ENCODE measurements at places on chromosomes 5 and 9. TPM values are rescaled to one million over a fixed set of nuclear protein-coding genes. Genes with fewer than 3 reads are reported as not detected.

The HSD17B4 gene
- total RNA-seq: 57.2 TPM

DNA sequence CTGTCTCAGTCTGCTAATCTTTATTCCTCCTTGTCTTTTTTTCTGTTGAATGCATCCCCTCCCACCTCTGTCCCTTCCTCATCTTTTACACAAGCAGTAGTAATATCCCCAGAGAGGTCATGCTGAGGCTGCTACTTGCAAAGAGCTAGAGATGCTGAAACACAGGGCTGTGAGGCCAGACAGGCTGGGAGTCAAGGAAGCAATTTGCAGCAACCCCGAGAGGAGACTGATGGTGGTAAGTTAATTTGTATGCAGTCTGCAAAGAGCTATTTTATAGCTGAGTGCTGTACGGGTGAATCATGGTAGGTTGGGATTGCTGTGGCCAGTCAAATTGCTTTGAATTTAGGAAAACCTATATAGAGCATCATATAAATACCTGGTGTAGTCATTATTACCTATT, 90.2 kb upstream of the SLC24A2 start:
- no peaks in the 10 kb centered on the region for H3K36me3 ChIP-seq
- H3K4me1 ChIP-seq: peaks cover 4% of the 10 kb centered on the region
- DNase-seq: no peak
- no peak overlapping the region for H3K27ac ChIP-seq
- H3K27me3 ChIP-seq: peaks cover 9% of the 10 kb centered on the region

- no peak overlapping the region for H3K27ac ChIP-seq
- no peaks in the 10 kb centered on the region for H3K36me3 ChIP-seq
- no peaks in the 10 kb centered on the region for H3K27me3 ChIP-seq
Observed at GRCh38 chr5:141119250-141119649, 2.4 kb upstream of the PCDHB4 start.

DNA sequence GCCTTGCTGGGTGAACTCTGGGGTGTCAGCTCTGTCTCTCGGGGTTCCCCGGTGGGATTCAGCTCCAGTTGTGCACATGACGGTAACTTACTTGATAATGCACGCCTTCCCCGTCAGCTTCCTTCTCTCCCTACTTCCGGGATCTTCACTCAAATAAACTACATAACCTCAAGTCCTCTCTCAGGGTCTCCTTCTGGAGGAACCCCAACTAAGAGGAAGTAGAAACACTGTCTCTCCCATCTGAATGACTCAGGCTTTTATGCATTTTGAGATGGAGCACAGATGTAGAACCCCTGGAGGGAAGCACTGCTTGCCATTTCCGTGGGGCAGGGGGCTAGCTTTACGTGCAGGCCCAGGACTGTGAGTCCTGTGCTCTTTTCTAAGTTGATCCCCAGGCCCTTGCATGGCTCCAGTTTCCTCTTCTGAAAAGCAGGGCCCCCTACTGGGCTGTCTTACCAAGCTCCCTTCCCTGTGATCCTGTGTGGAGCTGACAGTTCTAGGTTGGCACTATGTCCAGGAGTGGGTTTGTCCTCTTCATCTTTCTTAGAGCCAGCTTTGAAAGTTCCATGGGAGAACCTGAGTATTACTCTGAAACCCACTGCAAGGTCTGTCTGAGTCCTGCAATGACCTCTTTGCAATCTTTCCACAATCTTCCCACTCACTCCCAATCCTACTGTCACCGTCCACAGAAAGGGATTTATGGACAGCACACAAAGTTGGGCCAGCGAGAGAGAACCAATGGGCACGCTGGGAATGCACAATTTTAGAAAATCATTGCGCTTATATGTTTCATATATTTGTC, 17.7 kb downstream of the S1PR3 start:
- H3K27ac ChIP-seq: no peak overlapping the region
- no peak overlapping the region for H3K4me3 ChIP-seq
- DNase-seq: no peak
- H3K36me3 ChIP-seq: no peaks in the 10 kb centered on the region

GRCh38 chr9:22148528-22148875, 139.4 kb upstream of the CDKN2B start:
- peaks cover 44% of the 10 kb centered on the region for H3K27me3 ChIP-seq
- no peaks in the 10 kb centered on the region for H3K36me3 ChIP-seq

The PPWD1 gene
- total RNA-seq: 50.0 TPM

DNA sequence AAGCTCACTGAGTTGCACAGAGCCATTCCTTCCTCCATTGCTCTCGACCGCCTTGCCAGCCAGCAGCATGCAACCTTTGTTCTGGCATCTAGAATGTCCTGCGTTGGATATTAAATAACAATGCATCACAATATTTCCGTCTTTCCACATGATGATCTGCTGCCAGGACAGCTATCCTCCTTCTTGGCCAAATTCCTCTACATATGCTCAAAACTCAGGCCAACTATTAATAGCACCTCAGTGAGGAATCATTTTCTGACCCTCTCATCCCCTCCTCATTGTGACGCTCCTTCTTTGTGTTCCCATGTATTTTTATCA, 128.6 kb downstream of the MYO10 start:
- H3K27me3 ChIP-seq: no peaks in the 10 kb centered on the region
- H3K27ac ChIP-seq: no peak overlapping the region
- DNase-seq: no peak
- H3K36me3 ChIP-seq: no peaks in the 10 kb centered on the region
- no peak overlapping the region for H3K4me3 ChIP-seq
- no peaks in the 10 kb centered on the region for H3K4me1 ChIP-seq

DNA sequence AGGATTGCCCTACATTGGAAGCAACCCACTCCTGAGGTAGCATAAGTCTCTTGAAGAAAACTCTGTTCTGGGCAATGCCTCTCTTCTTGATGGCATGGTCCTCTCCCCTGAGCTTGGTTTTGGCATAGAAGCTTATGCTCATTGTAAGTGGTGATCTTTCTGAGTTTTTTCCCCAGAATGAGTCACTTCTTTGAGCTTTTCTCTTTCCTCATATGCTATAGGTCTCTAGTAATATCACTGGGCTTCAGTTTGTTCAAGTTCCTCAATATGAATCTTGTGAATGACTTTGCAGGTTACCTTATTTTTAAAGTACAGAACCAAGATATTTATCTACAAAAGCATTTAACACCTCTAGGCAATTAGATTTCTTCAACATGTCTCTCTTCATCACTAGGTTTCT, 76.5 kb upstream of the ATG10 start:
- no peaks in the 10 kb centered on the region for H3K27me3 ChIP-seq
- no peak overlapping the region for H3K4me3 ChIP-seq
- no peak overlapping the region for H3K27ac ChIP-seq
- H3K36me3 ChIP-seq: peaks cover under 1% of the 10 kb centered on the region

DNA sequence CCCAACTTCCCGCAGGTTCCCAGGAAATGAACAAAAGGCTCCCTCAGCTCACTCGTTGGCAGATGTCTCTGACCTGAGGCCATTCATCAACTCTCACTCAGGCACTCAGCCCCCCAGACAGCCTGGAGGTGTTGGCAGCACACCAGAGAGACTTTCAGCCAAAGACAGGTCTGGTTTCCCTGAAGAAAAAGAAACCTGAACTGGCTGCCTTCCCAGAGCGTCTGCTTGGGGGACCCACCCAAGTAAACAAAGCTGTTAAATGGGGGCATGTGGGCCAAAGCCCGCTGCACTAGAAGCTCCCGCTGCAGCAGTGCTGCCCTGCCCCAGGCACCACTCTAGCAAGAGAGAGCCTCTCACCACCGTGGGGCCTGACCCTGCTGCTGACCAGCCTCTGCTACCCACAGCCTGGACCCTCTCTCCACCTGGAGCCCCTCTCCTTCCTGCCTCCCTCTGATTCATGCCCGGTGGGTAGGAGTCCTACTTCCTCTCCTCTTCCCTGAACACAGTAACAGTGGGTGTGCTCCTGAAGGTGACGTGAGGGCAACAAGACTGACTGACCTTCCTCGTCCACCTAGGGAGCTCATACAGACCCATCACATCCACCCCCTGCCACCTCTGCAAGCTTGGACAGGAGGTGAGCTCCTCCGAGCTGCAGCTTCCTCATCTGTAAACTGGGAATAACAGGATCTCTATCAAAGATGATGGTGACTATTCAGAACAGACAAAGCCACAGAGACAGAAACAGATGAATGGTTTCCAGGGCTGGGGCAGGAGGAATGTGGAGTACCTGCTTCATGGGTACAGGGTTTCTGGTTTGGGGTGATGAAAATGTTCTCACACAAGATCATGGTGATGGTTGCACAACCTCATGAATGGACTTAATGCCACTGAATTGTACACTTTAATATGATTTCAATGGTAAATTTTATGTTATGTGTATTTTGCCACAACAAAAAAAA, 31.0 kb upstream of the GABRP start:
- no peaks in the 10 kb centered on the region for H3K4me1 ChIP-seq
- H3K27me3 ChIP-seq: no peaks in the 10 kb centered on the region
- no peak overlapping the region for H3K27ac ChIP-seq
- no peak overlapping the region for H3K4me3 ChIP-seq
